ENCODE measurements at places on chromosomes 7 and 10.

DNA sequence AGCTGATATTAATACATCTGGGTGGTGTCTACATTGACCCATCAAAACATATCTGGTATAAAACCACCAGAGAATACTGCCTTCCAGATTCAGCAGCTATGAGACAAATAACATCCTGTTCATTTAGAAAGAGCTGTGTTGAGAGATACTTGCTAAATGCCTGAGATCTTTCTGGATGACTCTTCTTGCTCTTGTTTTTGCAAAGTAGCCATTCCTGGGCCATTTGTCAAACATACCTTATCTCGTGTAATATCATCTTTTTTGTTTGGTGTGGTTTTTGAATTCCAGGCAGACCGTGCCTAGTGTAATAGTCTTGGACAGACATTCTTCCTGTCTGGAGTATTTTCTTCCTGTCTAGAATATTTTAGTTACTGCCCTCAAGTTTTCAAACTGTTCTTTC, 74.7 kb upstream of the PRR15 start:
- no peak for DNase-seq

DNA sequence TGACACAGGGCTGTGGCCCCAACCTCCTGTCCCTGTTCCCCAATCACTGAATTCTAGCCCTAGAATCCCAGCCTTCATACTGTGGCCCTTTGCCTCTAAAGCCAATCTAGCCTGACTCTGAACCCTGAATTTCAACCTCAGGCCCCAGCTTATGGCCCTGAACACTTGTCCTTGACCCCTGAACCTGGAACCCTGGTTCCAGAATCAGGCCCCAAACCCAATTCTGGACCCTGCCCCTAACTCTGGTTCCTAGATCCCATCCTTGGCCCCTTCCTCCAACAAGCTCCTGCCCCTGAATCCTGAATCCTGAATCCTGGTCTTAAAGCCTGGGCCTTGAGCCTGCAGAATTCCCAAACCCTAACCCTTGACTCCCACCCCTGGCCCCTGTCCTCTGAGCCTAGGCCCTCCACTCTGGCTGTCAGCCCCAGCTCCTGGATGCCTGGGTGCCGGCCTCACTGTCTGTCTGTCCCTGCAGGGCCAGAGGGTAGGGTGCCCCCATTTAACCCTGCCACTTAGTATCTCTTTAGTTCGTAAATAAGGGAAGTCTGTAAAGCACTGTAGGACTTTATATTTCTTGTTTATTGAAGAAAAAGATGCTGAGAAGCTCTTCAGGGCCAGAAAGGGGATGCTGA, 1.3 kb downstream of the INPP5A start:
- DNase-seq = no peak

DNA sequence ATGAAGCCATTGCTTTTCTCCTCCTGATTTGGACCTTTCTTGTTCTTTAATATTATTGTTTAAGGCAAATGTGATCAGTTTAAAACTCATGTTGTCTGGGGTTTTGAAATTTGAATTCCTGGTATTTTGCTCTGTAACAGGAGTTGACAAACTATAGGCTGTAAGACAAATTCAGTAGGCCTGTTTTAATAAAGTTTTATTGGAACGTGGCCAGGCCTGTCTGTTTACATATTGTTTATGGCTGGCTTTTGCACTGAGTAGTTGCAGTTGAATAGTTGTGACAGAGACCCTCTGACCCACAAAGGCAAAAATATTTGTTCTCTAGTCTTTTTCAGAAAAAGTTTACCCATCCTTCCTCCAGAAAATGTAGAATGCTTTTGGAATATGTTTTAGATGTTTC, 29.8 kb downstream of the STARD3NL start:
- no peak for DNase-seq

- no peak for DNase-seq
Observed at GRCh38 chr10:107561136-107561650, 396.7 kb upstream of the SORCS1 start.

DNA sequence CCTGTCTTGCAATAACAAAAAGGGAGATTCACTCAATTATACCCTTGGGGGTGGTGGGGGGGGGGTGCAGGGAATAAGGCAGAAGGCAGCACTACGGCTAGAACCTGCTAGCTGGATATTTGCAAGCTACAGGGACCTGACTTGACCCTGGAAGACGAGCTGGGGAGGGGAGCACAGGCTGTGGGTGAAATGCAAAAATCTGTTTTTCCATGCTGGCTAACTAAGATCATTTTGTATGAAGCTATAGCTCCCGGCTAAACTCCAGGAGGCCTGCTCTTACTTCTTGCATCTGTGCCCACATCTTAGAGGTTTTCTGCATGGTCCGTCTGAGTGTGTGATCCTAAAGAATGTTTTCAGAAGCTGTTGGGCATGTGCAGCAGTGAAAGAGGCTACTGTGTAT, 106.6 kb downstream of the EBLN1 start:
- DNase-seq = no peak

GRCh38 chr10:28248092-28248491, 54.8 kb downstream of the MPP7 start:
- DNase-seq = no peak

DNA sequence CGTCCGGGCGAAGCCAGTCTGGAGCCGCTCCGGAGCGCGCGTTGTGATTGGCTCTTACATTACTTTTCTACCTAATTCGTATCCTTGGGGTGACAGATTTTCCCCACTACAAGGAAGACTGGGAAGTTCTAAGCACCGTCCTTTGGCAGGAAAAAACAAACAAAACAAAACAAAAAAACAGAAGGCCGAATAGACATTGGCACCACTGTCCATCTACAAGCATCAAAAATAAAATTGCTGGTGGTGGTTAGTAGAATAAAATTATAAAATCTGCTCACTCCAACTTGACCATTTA, 651 bp upstream of the SKAP2 start:
- peak; percentile 38 for DNase-seq

- DNase-seq = no peak
Observed at GRCh38 chr10:72133517-72133916, 45.2 kb upstream of the SPOCK2 start.

- DNase-seq = no peak
Observed at GRCh38 chr10:83373671-83374070, 765.6 kb upstream of the GHITM start.

- no peak for DNase-seq
Observed at GRCh38 chr10:59179068-59179467, 2.6 kb downstream of the PHYHIPL start.

- DNase-seq = no peak
Observed at GRCh38 chr10:117694190-117694589, 151.6 kb downstream of the EMX2 start.

DNA sequence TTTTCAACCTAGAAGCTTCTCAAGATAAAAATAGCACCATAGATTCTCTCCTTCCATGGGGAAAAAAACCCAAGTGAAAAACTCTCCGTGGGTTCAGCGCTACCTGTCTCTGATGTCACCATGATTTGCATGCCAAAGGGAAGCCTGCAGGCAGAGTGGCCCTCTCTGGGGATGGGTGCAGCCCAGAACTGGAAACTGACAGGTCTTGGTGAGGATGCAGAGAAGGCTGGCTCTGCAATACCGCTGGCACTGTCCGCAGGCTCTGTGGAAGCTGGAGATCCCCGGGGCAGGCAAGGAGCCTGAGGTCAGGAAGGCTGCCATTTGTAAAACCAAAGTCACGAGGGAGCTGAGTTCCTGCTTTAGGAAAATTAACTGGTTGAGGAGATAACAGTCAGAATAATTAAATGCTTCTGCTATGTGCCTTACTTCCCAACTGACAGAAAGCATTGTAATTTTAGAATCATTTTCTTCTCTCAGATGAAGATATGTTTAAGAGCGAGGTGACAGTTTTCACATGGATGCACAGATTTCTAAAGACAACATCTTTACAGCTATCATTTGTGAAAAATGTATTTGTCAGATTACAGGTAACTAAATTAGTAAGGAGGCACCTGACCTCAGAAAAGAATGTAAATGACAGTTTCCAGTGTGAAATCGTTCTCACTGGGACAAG, 731.5 kb upstream of the FZD8 start:
- DNase-seq = no peak

DNA sequence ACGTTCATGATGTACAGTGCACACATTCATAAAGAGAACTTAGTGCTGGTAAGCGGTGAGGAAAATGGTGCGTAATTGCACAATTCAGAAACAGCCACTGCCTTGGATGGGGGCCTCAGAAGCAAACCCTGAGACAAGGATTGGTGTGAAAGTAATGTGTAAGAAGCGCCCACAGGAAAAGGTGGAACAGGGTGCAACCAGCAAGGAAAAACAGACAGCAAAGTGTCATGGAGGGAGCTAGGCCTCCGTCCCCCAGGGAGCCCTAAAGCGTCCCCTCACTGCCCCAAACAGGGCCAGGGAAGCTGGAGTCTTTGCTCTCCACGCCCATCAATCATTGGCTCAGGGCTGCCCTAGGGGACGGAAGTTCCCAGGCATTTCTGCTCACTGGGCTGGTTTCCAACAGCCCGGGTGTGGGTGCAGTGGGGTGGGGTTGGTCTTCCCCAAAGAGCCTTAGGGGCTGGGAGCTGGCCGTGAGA, 9.6 kb upstream of the C10orf105 start:
- no peak for DNase-seq

- DNase-seq = no peak
Observed at GRCh38 chr7:132029369-132030085, 473.1 kb upstream of the PODXL start.

- DNase-seq = no peak
Observed at GRCh38 chr10:124453960-124454610, 4.2 kb upstream of the NKX1-2 start.

DNA sequence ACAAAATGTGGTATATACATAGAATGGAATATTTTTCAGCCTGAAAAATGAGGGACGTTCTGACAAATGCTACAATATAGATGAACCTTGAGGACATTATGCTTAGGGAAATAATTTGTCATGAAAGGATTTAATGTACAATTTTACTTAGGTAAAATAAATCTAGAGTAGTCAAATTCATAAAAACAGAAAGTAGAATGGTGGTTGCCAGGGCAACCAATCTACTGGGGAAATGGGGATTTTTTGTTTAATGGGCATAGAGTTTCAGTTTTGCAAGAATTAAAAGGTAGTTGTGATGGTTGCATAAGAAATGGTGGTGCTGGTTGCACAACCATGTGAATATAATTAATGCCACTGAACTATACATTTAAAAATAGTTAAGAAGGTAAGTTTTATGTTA, 296.0 kb upstream of the SP4 start:
- DNase-seq = no peak

DNA sequence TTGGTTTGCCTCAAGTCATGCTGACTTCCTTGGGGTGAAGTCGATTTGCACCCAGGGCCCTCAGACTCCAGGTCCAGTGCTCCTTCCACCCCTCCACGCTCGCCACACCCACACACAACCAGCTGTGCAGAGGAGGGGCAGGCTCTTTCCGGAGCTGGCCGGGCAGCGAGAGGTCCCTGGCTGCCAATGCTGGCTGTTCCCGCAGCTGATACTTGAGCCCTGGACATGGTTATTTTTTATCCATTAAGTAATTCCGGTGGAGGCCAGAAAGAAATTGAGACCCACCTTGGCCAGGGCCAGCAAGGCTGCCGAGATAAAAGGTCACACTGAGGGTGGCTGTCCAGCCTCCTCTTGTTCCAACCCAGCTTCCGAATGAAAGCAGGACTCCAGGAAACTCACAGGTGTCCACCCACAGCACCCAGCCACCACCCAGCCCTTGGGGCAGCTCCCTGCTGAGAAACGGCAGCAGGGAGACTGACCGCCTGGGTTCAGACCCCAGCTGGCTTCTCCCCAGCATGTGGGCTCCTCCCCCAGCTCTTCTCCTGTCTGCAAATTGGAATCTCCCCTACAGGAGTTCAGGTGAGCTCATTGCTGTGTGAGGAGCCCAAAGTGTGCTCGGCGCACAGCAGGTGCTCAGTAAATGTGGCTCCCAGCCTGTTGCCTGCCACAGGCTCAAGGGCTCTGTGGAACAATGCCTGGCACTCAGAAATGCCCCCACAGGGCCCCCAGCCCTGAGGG, 77.8 kb downstream of the PDGFA start:
- DNase-seq = no peak

DNA sequence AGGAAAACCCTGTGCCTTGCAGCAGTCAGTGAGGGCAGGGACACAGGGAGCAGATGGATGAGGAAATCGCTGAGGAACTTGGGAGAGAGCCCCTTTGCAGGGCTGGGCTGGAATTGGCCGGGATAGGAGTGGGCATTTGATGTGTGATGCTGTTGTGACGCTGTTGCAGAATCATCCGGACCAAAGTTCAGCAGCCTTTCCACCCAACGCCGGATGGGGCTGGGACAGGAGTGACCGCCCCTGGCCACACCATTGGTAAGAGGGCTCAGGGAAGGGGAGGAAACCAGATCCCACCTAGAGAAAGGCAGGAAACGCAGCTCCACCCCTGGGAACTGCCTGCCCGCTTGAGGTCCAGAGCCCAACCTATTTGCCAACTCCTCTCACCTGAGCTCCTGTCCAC, 33.9 kb downstream of the PAX2 start:
- DNase-seq = no peak

GRCh38 chr7:24968165-24968564, 11.8 kb downstream of the OSBPL3 start:
- no peak for DNase-seq

- DNase-seq = peak; percentile 44
Observed at GRCh38 chr7:128112781-128113221, 81.6 kb upstream of the LRRC4 start.

DNA sequence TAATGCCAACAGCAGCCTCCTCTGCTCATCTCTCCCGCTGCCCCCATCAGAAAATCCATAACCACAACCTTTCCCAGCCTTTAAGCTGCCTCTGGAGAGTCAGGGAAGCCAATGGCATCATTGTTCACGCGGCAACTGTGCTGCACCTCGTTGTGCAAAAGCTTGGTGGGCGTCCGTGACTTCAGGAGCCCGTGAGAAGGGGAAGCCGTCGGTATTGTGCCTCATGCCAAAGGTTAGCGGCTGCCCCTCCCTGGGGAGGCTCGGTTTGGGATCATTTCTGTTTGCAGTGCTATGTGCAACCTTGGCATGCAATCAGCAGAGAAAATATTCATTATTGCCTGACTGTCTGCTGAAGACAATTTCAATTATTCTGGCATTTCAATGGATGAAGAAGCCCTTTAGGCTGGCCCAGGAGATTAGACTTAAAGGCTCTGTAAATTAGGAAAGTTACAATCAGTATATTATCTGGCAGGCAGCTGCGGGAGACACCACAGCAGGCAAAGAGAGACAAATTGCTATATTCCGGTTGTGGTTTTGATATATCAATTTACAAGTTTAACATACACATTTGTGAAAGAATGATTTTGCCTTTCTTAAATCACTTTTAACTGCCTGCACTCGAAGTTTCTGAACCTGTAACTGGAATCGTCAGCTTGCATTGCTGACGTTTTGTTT, 244.5 kb downstream of the GATA3 start:
- no peak for DNase-seq

GRCh38 chr7:103395071-103395470, 47.6 kb downstream of the PSMC2 start:
- no peak for DNase-seq

- no peak for DNase-seq
Observed at GRCh38 chr7:137915266-137915665, 68.5 kb upstream of the DGKI start.

GRCh38 chr7:87912121-87912520, 21.9 kb upstream of the ADAM22 start:
- DNase-seq = no peak

- DNase-seq = no peak
Observed at GRCh38 chr7:73681031-73681430, 2.2 kb downstream of the DNAJC30 start.

GRCh38 chr7:113279256-113279655, 160.9 kb upstream of the SMIM30 start:
- no peak for DNase-seq
